Articular chondrocyte of knee joint (primary cell): ENCODE measurements at places on chromosomes 5 and 9. TPM values are rescaled to one million over a fixed set of nuclear protein-coding genes. Genes with fewer than 3 reads are reported as not detected.

BARHL1 gene
- not detected in 2 replicates for total RNA-seq

TMC1 gene
- total RNA-seq = 0.39 and 0.76 TPM in 2 replicates

TGFBI gene
- total RNA-seq = 1,753 and 2,703 TPM in 2 replicates

SPATA31E1 gene
- not detected in 2 replicates for total RNA-seq

PRLR gene
- 1.6 and 2.3 TPM in 2 replicates for total RNA-seq

ZFP37 gene
- total RNA-seq = 4.4 and 6.8 TPM in 2 replicates

OCLN gene
- 2.8 and 3.1 TPM in 2 replicates for total RNA-seq

PGM5 gene
- 0.91 and 4.9 TPM in 2 replicates for total RNA-seq

CCL19 gene
- total RNA-seq = not detected in 2 replicates

GDF9 gene
- total RNA-seq = 0.11 and 0.13 TPM in 2 replicates

ATP6V0E1 gene
- total RNA-seq = 175 and 246 TPM in 2 replicates

ARAP3 gene
- 3.8 and 4.4 TPM in 2 replicates for total RNA-seq

THBS4 gene
- total RNA-seq = 1.0 and 2.3 TPM in 2 replicates

SV2C gene
- total RNA-seq = not detected in 2 replicates

PDGFRB gene
- 111 and 137 TPM in 2 replicates for total RNA-seq

POU5F2 gene
- 4.3 and 4.9 TPM in 2 replicates for total RNA-seq
